ENCODE measurements at places on chromosomes 2 and 18.

- DNase-seq: no peak
- no peak overlapping the region for H3K27ac ChIP-seq
- no peaks in the 10 kb centered on the region for H3K27me3 ChIP-seq
- no peak overlapping the region for H3K4me3 ChIP-seq
- H3K36me3 ChIP-seq: no peaks in the 10 kb centered on the region
Observed at GRCh38 chr2:25009954-25010353, 31.9 kb upstream of the EFR3B start.

DNA sequence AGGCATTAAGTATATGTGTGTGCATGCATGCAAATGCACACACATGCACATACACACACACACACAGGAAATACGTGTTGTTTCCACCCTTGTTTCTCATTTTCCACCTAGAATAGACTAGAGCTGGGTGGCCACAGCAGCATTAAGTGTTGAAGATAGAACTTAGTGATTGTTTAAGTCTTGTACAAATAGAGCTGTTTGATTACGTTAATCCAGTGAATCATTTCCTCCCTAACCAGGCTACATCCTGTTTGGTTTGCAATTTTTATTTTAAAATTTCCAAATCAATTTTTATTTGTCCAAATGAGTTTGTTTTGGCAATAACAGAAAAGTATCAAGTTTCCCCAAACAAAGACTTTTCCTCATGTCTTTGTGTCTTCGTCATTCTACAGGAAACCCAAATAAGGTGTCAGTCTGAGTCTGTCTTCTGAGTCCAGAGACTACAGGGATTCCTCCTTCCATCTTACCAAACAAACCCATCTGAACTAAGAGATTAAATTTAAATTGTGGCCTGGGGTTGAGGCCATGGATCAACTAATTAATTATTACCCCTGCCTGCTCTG is 74.6 kb upstream of the GALNT5 start:
- peaks cover 39% of the 10 kb centered on the region for H3K27me3 ChIP-seq
- peaks cover 2% of the 10 kb centered on the region for H3K36me3 ChIP-seq
- no peak for DNase-seq
- H3K27ac ChIP-seq: no peak overlapping the region

- H3K36me3 ChIP-seq: no peaks in the 10 kb centered on the region
- H3K4me3 ChIP-seq: no peak overlapping the region
- no peak for DNase-seq
- H3K27me3 ChIP-seq: no peaks in the 10 kb centered on the region
Observed at GRCh38 chr2:178811901-178812300, 4.7 kb upstream of the TTN start.

- no peak overlapping the region for H3K27ac ChIP-seq
- no peak for DNase-seq
- H3K36me3 ChIP-seq: no peaks in the 10 kb centered on the region
- H3K27me3 ChIP-seq: peaks cover 78% of the 10 kb centered on the region
- H3K4me3 ChIP-seq: no peak overlapping the region
Observed at GRCh38 chr2:237631007-237631785, 3.8 kb downstream of the LRRFIP1 start.

- H3K4me1 ChIP-seq: no peaks in the 10 kb centered on the region
- no peaks in the 10 kb centered on the region for H3K36me3 ChIP-seq
- no peak overlapping the region for H3K4me3 ChIP-seq
- no peak for DNase-seq
Observed at GRCh38 chr18:28466204-28466603, 289.3 kb upstream of the CDH2 start.

GRCh38 chr2:203897544-203897943 is 30.0 kb downstream of the CTLA4 start:
- no peak overlapping the region for H3K4me3 ChIP-seq
- no peaks in the 10 kb centered on the region for H3K4me1 ChIP-seq
- no peak overlapping the region for H3K27ac ChIP-seq
- DNase-seq: no peak
- no peaks in the 10 kb centered on the region for H3K27me3 ChIP-seq
